Right ventricle myocardium superior (tissue), 1 donor: ENCODE measurements at places on chromosomes 5 and 9.

GRCh38 chr5:146967646-146968045 is 89.1 kb upstream of the PPP2R2B start:
- no peak for DNase-seq

DNA sequence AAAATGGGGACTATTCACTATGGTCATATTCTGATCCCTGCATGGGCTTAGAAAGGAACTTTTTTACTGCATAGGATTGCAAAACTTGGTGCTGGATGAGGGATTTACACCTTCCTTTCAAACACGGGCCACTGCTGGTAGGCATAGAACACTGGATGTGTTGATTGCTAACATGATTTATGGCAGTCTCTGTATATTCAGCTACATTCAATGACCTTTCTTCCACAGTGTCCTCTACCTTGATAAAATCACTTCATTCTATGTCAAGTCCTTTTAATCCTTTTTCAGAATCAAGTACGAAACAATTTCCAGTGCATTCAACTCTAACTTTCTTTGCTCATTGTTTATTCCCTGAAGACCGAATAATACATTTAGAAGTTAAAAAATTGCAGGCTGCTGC is 91.9 kb upstream of the ATG10 start:
- DNase-seq: no peak

DNA sequence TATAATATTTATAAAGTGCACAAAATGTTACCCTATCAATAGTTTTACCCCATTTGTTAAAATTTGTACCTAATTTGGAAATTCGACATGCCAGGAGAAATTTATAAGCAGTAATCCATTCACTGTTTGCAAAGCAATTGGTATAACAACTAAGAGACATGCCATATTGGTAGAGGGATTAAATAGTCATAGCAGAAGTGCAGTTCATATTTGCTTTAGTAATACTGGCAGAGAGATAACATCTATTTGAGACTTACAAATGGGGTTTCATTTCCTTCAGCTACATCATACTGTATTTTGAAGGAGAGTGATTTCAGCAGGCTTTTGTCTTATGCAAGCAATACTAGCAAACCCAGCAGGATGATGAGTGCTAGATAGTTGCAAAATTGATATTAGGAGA is 610.4 kb upstream of the CDH10 start:
- no peak for DNase-seq

GRCh38 chr9:33167084-33167971 is at the start of gene B4GALT1:
Gene B4GALT1 (minus strand): TSS chr9:33167336. CDS start chr9:33167169, 167 bp downstream.
- DNase-seq: peak; percentile 97

GRCh38 chr5:26889815-26890214 is 148.6 kb downstream of the CDH9 start:
- DNase-seq: no peak

DNA sequence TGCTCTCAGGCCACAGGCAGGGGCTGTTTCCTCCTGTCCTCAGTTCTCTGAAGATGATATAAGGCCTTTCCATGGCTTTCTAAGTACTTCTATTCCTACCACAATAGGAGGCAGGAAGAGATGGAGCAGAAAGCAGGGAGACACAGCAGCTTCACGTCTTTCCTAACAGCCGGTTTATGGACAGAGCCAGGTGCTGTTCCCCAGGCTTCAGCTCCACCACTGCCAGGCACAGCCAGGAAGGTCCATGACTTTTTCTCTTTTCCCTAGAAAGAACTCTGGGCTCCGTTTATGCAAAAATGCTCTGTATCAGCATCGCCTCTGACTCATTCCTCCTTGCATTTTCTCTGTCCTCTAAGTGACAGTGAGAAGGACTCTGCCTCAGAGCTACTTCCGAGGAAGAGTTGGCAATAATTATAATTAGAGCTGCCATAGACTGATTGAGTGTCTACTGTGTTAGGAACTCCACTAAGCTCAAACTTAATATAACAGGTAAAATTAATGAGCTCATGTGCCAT is 478.5 kb downstream of the RASEF start:
- DNase-seq: no peak

- DNase-seq: no peak
Measured at GRCh38 chr5:1917830-1918487, 35.2 kb upstream of the IRX4 start.

GRCh38 chr5:23332650-23333251 is 174.7 kb upstream of the PRDM9 start:
- no peak for DNase-seq

DNA sequence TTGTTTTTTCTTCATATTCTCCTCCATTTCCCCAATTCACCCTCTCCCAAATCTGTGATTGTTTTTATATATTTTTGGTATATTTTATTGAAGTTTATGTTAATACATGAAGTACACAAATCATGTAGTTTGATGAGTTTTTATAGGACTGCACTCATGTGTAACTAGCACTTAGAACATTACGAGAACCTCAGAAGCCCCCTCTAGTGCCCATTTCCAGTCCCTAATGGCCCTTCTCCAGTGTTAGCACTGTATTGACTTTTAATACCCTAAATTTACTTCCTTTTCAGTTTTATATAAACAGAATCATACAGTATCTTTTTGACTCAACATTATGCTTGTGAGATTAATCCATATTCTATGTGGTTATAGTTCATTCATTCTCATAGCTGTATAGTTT is 18.5 kb upstream of the FKTN start:
- no peak for DNase-seq

GRCh38 chr9:113210815-113211214 is 10.3 kb downstream of the FKBP15 start:
- no peak for DNase-seq

GRCh38 chr9:36217256-36217968 is 26.7 kb downstream of the CLTA start:
- DNase-seq: no peak

GRCh38 chr5:60872892-60873291 is 28.8 kb upstream of the ELOVL7 start:
- no peak for DNase-seq

DNA sequence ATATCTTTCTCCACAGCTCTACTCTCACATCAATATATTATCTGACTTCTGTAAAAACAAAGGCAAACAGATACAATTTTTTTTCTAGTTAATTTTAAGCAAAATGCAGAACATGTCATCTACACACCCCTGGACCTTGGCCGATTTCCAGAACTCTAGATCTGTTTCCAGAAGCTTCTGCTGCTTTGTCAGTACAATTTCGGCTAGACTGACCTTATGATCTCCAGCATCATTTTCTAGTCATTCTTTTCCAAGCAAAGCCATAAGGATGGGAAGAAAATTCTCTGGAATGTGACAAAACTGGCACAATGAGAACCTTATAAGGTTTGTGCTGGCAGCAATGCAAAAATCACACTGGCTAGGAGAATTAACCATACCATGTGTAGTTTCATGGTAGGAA is 132.8 kb upstream of the MPDZ start:
- no peak for DNase-seq

DNA sequence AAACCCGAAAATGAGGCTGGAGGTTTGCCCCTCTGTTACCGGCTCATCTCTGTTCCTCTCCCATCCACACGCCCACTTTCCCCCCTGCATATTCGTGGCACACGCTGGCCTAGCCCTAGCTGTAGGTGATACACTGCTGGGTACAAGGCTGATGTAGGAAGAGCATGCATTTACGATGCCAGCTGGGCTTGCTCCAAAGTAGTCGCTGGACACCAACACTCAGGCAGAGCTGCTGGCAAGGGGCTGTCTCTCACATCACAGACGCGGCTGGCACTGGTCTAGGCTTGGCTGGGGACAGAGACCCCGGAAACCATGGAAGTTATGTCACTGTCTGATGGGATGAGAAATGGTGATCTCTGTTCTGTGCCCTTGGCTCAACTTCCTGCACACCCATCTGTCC is 9.8 kb upstream of the PHYKPL start:
- DNase-seq: peak; percentile 71

DNA sequence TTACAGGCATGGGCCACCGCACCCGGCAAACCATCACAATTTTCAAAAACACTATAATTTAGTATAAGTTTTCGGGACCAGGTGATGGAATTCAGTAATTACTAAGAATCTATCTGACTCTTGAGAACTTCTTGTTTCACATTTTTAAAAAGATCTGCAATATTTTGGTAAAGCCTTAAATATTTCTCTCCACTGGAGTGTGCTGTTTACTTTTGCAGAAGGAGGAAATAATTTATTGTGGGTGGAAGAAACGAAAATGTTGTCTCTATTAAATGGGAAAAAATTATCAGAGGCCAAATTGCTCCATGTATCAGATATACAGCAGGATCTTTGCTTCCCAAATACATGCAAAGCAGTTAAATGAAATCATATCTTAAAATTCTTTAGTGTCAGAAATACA is 566.8 kb upstream of the CYLC2 start:
- no peak for DNase-seq

DNA sequence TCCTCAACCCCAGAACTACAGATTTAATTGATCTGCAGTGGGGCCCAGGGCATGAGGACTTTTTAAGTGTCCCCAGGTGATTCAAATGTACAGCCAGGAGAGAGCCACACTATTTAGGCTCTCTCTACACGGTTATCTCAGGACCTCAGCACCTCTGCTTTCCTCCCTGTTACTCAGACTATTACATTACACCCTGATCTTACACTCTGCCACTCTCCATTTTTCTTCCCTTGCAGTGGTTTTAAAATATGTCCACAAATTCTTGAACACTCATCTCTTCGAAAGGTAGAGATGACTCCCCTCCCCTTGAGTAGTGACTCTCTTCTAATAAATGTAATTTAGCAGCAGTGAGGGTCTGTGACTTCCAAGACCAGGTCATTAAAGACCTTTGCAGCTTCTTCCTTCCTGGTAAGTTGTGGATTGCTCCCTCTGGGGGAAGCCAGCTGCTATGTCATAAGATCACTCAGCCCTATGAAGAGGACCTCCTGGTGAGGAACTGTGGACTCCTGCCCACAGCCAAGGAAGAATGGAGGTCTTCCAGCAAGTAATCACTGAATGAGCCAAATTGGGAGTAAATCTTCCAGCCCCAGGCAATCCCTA is 87.5 kb upstream of the SSBP2 start:
- DNase-seq: no peak

DNA sequence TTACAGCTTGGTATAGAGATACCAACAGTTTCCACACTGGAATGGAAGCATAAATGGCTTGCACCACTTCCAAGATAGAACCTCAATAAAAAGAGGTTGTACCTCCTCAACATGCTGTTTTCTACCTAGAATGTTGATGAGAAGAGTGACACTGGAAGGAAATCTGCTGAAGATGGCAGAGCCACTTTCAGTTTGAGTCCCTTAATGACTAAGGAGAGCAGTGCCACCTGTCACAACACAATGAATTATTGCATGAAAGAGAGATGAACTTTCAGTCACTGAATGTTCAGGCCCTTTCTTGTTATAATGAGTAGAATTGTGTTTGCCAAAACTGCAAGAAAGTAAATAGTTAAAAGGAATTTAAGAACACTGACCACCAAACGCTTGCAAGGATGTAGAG is 958.5 kb downstream of the DTWD2 start:
- DNase-seq: no peak

GRCh38 chr5:41747301-41747700 is 122.9 kb downstream of the OXCT1 start:
- no peak for DNase-seq

- DNase-seq: no peak
Measured at GRCh38 chr9:124352616-124353015, 62.6 kb downstream of the PSMB7 start.

GRCh38 chr5:127083711-127084110 is 10.4 kb upstream of the C5orf63 start:
- no peak for DNase-seq

GRCh38 chr9:98254228-98255060 is 1.0 kb downstream of the TBC1D2 start:
- no peak for DNase-seq

- DNase-seq: no peak
Measured at GRCh38 chr5:88248743-88249540, 19.7 kb downstream of the TMEM161B start.

GRCh38 chr5:10734832-10735523 is 26.1 kb downstream of the DAP start:
- no peak for DNase-seq
